A549 treated with RU486 at 1 μM for 4 hours (cell line): ENCODE measurements at places on chromosomes 13 and 19. TPM values are rescaled to one million over a fixed set of nuclear protein-coding genes. Genes with fewer than 3 reads are reported as not detected.

Gene ZNF626
- total RNA-seq = not detected in 5 replicates

Gene SIAH3
- not detected in 5 replicates for total RNA-seq

Gene ICAM4
- 0.10 to 0.12 TPM in 2 of 5 replicates, not detected in the others for total RNA-seq

Gene COMP
- 0.08 to 0.10 TPM in 2 of 5 replicates, not detected in the others for total RNA-seq

Gene PSMC4
- 272 to 338 TPM (median 283 TPM) in 5 replicates for total RNA-seq

Gene ADAMTSL5
- 2.6 to 3.8 TPM (median 2.8 TPM) in 5 replicates for total RNA-seq

Gene RELB
- 33.4 to 57.6 TPM (median 51.4 TPM) in 5 replicates for total RNA-seq

Gene KIR2DL1
- not detected in 5 replicates for total RNA-seq

Gene RNF225
- total RNA-seq = 0.23 to 0.63 TPM (median 0.27 TPM) in 3 of 5 replicates, not detected in the others

Gene NOVA2
- 0.08 to 0.19 TPM (median 0.11 TPM) in 5 replicates for total RNA-seq

Gene SLC1A6
- not detected in 5 replicates for total RNA-seq
